ENCODE measurements at places on chromosomes 1 and 21. TPM values are rescaled to one million over a fixed set of nuclear protein-coding genes. Genes with fewer than 3 reads are reported as not detected.

DNA sequence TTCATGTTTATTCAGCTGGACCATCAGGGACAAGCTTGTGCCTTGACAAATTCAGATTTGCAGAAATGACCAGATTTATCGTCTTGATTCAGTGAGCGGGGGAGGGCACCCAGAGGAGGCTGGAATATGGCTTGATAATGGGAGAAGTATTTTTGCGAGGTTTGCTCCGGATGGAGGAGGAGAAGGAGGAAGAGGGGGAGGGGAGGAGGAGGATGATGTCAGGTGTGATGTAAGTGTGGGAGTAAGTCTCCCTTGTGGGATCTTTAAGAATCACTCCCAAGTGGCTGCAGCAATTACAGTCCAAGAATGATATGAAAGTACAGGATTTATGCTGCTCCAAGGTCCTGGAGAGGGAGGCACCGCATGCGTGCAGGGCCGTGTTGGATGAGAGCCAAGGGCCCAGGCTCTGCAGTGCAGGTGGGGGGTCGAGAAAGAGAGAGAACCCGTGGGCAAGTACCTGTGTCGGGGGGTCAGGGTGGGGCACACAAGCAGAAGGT, 5.6 kb upstream of the ZNF496 start:
- no peaks in the 10 kb centered on the region for H3K27me3 ChIP-seq

DNA sequence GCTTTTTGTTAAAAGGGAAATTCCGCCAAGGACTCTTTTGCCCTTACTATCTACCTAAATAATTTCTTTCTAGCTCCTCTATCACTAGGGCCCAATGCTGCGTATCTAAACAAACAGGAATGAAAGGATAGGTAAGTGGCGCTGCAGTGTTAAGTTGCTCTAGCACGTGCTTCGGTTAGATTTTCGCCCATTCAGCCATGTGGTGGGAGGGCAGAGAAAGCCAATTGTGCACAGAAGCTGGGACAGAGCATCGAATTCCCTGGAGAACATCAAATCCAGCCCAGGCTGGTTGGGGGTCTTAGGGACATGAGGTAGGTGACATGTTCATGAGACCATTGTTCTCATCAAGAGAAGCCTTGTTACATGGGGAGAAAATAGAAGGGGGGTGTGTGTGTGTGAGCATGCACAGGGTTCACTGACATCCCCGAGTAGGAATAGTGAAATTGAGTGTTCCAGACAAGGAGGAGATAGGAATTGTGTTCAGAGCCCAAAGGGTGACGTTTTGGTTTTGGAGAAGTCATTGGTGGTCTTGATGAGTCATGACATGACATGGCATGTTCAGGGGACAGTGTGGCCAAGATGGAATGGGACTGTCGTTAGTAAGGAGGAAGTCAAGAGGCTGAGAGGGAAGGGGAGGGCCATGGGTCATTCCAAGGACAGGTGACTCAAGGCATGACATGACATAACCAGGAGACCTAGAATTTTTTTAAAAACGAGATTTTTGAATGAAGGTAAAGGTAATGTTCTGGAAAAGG, 107.1 kb downstream of the TLR5 start:
- no peak for DNase-seq
- no peaks in the 10 kb centered on the region for H3K27me3 ChIP-seq
- no peaks in the 10 kb centered on the region for H3K4me1 ChIP-seq

DNA sequence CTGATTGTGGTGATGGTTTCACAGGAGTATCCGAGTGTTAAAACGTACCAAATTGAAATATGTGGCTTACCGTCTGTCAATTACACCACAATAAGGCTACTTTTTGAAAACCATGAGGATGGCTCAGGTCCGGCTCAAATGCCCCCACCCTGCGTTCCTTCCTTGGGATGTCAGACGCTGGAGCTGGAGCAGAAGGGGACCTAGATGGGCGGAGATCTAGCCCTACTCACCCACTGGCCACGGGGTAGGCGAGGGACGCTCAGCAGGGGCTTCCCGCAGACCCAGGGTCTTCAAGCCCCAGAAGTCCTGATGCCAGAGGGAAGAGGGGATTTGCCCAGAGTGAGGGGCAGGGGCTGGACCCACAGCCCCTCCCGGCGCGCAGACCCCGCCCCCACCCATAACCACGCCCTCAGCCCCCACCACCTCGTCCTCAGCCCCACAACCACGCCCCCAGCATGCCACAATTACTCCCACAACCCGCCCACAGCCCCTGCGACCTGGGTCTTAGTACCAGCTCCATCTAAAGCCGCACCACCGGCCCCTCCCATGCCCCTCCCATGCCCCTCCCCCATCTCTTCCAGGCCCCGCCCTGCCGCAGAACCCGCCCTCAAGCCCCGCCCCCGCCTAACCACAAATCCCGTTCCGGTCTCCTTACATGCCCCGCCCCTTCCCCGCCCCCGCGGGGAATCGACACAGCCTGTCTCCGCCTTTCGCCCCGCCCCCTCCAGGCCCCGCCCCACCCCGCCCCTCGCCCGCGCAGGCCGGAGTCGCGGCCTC, at the start of gene LRRC3:
TSS of gene LRRC3 (plus strand) at position 764 of the 777 bp plus-strand sequence. CDS start 1,135 bp downstream, outside the sequence.
- no peaks in the 10 kb centered on the region for H3K27me3 ChIP-seq
- DNase-seq: peak; percentile 96
- peaks cover 9% of the 10 kb centered on the region for H3K36me3 ChIP-seq
- H3K4me3 ChIP-seq: peak within 1 kb of the TSS; percentile 89

DNA sequence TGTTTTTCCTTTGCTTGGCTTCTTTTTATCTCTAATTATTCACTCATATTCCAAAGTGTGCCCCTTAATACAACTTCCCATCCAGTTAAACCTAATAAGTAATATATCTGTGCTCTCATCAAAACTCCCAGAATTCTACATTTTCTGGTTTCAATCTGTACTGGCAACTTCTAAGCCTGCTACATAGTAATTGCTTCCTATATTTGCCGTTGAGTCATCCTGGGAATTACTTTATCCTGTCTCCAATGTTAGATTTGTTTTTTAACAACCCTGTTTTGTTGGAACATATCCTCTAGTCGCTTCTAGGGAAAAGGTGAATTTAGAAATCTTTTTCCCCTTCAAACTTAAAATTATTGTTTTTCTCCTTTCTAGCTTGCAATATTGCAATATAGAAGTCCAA, 620.5 kb upstream of the PKN2 start:
- no peak overlapping the region for H3K27ac ChIP-seq
- no peak for DNase-seq

DNA sequence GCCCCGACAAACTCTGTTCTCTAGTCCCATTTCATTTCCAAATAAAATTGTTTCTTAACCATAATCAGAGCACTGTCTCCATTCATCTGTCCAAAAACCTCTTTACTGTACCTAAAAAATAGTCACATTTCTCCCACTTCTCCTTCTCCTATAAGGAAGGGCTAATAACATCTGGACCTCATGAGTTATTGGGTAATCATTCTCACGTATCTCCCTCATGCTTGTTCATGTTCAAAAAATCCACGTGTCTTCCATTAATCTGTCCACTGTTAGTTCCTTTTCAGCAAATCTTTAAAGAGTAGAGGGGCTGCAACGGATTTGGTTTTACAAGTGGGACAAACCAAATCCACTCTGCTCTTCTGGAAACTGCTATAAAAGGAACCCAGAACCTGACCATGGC, 1418.8 kb downstream of the MRPL39 start:
- DNase-seq: no peak
- H3K27ac ChIP-seq: no peak overlapping the region
- H3K4me3 ChIP-seq: no peak overlapping the region
- H3K4me1 ChIP-seq: no peaks in the 10 kb centered on the region
- H3K36me3 ChIP-seq: no peaks in the 10 kb centered on the region
- H3K27me3 ChIP-seq: no peaks in the 10 kb centered on the region

- H3K4me1 ChIP-seq: peaks cover 9% of the 10 kb centered on the region
- H3K27me3 ChIP-seq: no peaks in the 10 kb centered on the region
- H3K4me3 ChIP-seq: no peak overlapping the region
- no peak overlapping the region for H3K27ac ChIP-seq
- no peaks in the 10 kb centered on the region for H3K36me3 ChIP-seq
These were observed 89.6 kb upstream of the LPGAT1 start for GRCh38 chr1:211920141-211920572.

DNA sequence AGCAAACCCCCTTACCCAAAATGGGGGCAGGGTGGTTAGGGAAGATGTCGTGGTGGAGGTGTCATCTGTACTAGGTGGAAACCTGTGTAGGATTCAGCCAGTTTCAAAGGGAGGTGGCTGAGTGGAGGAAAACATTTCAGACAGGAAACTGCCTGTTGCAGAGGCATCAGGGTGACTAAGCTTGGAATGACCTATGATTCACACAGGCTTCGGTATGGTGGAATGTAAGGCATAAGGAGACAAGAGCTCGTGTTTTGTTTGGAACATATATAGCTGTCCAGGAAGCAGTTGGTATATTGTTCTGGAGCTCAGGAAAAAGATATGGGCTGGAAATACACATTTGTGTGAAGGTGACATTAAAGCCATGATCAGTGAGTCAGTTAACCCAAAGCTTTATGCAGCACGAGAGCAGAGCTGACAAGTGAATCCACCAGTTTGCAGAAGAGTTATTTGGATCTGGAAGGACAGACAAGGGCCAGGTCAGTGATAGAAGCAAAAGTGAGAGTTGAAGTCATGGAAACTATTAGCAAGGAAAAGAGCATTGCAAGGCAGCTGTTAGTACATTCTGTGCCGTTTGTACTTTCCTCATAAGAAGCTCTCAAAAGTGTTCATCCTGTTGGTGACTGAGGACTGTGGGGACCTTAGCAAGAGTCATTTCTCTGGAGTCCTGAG, 12.2 kb downstream of the UTP25 start:
- peak; percentile 62 for DNase-seq
- peaks cover 92% of the 10 kb centered on the region for H3K36me3 ChIP-seq
- no peaks in the 10 kb centered on the region for H3K4me1 ChIP-seq
- H3K27me3 ChIP-seq: no peaks in the 10 kb centered on the region

- no peak for DNase-seq
- no peak overlapping the region for H3K4me3 ChIP-seq
- no peaks in the 10 kb centered on the region for H3K36me3 ChIP-seq
- H3K27ac ChIP-seq: no peak overlapping the region
- H3K4me1 ChIP-seq: peaks cover 58% of the 10 kb centered on the region
- peaks cover 8% of the 10 kb centered on the region for H3K27me3 ChIP-seq
These were observed 2.2 kb upstream of the UBXN10 start for GRCh38 chr1:20183616-20184271.

Gene TMEM81
- 1.4 TPM for total RNA-seq

Gene DONSON
- total RNA-seq: 4.3 TPM

Gene SYT6
- 0.83 TPM for total RNA-seq
